ENCODE measurements at places on chromosomes 1 and 21.

DNA sequence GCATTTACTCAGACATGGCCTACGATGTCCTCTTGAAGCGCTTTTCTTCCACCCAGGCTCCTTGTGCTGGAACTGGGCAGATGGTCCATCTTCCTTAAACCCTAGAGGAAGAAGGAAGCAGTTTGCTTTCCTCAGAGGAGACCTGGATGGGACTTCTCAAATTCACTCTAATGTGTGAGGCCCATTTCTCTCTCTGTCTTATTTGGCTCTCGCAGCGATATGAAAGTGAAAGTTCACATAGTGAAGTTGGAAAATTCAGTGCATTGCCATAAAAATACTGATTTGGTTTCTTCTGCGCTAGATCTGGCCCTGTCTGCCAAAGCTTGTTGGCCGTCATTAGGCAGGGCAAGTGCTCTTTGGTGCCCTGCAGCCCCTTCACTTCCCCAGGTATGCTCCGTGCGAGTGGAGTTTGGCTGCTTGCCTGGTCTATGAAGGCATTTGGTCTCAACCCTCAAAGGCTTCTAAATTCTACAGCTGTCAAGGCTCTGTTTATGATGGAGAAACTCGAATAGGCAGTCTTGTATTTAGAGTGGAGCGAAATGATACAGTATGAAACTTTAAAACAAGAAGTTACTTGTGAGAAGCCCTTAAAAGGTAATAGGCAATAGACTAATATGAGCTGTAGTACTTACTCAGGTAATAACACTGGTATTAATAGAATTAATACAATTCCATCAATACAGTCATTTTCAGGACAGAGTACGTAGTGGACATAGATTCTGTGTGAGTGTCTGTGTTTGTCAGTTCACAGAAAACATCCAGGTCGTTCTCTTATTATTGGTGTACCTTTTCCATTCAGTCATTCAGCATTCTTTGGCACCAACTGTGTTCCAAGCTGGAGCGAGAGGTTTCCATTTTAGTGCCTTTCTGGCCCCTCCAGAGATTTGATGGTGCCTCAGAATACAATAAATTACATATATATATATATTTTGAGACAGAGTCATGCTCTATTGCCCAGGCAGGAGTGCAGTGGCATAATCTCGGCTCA is 20.5 kb downstream of the SZRD1 start:
- no peak for DNase-seq

GRCh38 chr1:16171314-16172151 is 15.7 kb upstream of the EPHA2 start:
- DNase-seq = no peak

DNA sequence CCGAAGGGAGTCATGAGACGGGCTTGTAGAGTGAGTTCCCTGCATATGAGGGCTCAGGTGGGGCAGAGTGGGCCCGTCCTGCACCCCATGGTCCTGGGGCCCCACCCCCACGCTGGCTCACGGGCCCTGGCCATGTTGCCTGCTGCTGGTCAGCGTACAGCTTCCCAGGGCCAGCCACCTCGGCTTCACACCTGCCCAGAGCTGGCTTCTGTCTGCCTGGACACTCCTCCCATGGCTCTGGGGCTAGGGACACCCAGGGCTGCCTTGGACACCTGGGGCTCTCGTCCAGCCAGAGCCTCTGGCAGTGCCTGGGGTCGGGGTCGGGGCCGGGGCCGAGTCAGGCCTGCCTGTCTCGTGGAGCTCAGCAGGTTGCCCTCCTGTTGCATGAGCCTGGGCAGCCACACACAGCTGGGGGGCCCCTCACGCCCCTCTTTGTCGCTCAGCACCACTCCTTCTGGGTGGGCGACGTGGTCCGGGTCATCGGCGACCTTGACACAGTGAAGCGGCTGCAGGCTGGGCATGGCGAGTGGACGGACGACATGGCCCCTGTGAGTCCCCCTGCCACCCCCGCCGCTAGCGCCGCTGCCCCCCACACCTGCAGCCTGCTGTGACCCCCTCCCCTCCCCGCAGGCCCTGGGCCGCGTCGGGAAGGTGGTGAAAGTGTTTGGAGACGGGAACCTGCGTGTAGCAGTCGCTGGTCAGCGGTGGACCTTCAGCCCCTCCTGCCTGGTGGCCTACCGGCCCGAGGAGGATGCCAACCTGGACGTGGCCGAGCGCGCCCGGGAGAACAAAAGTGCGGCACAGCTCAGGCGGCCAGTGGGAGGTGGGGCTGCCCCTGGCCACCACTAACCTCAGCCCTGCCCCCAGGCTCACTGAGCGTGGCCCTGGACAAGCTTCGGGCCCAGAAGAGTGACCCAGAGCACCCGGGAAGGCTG is 5.5 kb upstream of the MMP23B start:
- DNase-seq = no peak

DNA sequence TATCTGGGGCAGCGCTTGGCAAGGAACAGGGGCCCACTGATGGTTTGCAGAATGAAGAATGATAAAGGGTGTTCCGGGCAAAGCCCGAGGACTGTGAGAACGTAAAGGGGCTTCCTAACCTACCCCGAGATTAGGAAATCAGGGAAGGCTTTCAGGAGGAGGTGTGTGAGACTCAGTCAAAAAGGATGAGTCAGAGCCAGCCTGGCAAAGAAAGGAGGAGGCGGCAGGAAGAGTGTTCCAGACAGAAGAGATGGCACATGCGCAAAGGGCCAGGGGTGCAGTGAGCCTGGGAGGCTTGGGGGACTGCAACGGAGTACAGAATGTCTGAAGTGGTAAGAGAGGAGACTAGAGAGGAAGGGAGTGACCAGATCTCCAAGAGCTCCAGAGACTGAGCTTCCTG is 70.3 kb downstream of the RAP1GAP start:
- no peak for DNase-seq

DNA sequence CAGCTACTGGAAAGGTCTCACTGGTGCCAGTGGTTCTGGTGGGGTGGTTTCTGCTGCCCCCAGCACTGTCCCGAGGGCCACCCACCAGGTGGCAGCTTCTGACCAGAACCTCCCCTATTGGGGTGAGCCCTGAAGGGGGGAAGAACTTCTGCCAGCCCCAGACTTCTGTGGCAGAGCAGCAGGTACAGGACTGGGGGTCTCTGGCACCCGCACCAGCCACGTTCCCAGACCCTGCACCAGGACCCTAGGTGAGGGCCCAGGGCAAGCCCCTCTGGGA is 1.6 kb downstream of the PUSL1 start:
- no peak for DNase-seq

- no peak for DNase-seq
Measured at GRCh38 chr1:50521703-50522102, 98.5 kb upstream of the DMRTA2 start.

GRCh38 chr1:17032741-17033140 is 21.0 kb upstream of the ATP13A2 start:
- no peak for DNase-seq

DNA sequence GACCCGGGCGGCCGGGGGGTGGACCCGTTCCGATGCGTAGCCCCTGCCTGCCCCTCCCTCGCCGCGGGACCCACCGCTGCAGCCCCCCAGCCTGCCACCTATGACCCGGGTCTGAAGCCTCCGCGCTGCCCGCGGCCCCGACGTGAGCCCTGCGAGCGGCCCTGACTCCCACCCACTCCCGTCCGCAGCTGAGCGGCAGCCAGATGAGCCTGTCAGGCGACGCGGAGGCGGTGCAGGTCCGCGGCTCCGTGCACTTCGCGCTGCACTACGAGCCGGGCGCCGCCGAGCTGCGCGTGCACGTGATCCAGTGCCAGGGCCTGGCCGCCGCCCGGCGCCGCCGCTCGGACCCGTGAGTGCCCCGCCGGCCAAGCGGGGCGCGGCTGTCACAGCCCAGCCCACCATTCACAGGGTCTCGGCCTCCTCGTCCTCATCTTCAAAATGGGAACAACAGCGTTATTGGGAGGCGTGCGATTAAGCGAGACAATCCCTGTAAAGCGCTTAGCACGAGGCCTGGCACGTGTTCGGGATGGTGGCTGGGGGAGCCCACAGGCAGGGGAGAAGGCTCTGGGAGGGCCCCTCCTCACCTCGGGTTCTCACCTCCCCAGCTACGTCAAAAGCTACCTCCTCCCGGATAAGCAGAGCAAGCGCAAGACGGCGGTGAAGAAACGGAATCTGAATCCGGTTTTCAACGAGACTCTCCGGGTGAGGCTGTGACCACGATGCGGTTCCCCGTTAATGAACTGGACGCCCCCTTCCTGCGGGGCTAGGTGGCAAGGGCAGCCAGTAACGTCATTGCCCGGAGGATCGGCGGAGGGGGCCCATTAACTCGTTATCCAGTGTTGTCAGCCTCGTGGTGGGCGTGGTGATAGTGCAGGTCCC is 8.2 kb downstream of the SYTL1 start:
- no peak for DNase-seq

DNA sequence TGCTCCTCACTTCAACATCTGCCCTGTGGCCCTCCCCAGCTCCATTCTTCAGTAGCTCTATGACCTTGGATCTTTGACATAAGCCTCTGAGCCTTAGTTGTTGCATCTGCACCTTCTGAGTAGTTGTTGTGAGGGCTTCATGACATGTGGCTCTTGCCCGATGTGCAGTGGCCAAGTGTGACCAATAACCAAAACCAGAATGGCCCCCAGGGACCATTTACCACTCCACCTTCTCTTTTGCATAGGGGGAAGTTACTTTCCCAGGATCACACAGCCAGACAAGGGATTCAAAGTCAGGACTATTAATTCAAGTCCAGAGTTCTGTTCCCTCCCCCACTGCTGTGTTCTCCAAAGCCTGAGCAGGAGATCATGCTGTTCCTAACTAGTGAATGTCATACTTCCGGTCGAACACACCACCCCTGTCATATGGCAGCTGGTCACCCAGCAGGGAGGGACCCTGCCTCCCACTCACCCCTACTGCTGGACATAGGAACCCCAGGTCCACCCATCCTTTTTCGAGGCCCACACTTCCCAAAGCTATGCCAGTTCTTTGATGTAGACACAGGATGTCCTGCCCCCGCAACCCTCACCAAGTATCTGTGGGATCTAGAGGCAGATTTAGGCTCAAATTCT is 4.0 kb downstream of the FGR start:
- DNase-seq = no peak

DNA sequence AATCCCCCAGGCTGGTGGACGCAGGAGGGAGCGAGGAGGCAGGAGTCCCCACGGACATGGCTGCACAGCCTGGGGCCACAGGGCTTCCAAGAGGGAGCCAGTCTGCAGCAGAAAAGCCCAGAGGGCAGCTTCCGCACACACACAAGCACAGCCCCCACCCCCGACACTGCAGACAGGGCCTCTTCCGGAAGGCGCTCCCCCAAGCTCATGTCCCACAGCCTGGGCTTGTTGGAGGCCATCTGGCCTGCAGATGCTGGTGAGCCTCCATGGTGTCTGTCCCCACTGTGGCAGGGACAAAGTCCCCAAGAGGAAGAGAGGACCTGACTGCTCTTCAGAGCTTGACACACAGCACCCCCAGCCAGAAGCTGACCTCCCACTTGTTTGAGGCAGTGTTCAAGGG is 13.4 kb upstream of the KIAA1614 start:
- no peak for DNase-seq

DNA sequence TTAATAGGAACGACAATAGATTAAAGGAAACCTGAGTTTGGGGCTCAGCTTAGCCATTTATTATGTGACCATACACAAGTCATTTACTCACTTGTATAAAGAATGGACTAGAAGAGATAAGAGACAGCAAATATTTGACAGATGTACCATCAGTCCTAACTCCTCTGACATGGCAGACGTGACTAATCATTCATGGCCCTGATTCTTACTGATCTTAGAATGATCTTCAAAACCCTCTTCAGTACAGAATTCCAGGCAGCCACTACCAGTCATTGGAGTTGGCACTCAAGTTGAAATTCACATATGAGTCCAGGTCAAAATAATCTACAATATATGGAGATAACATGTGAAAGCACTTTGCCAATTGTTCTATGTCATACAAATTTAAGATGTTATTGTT is 21.0 kb upstream of the POU2F1 start:
- DNase-seq = no peak

DNA sequence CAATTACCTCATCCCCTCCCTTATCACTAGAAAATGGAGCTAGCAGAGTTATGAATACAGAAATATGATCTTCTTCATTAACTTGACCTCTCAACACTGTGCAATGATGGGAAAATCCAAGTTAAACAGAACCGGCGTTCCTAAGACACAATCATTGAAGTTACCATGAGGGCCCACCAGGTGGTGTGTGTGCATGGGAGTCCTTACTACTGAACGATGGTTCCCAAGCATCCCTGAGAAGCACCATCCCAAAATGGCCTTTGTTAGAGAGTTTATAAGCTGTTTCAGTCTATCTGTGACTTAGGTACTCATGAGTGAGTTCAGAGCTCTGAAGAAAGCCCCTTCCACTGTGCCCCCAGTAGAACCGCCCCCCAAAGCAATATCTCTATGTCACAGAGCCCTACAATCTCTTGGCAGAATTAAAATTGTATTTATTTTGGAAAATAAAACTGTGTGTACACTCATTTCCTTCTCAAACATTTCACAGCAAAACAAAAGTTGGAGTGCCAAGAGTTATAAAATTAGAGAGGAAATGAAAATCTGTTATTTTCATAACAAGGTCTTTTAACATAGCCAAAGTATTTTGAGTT is 56.8 kb downstream of the PLD5 start:
- DNase-seq = no peak

DNA sequence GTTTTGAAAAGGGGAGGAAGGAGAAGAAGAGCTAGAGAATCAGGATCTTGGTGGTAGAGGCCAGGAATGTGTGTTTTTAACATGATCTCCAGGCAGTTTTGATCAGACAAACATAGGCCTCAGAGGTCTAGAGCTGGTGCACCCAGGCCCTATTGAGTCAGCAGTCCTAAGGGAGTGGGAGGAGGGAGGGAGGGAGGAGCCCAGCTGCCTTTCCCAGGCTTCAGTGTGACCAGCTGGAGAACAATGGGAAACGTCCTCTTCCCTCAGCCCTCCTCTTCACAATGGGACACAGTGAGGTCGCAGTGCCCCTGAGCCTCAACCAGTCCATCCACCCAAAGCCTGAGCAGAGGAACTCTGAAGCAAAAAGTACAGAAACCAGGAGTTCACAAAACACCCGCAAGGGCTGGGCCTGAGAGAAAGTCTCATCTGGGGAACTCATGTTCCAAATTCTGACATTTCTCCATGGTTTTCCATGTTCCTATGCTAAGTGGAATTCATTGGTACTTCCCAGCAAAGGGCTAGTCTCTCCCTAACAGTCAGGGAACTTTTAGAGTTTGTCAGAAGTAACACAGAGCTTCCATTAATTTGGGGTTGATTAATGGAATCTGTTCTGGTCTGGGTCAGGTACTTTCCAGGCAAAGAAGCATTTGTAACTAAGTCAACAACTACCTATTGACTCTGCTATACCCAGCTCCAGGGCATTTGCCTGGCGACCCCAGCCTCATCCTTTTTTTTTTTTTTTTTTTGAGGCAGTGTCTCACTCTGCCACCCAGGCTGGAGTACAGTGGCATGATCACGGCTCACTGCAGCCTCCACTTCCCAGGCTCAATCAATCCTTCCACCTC is 37.5 kb downstream of the ELAPOR1 start:
- no peak for DNase-seq

- DNase-seq = no peak
Measured at GRCh38 chr1:204925701-204926100, 55.0 kb downstream of the NFASC start.

- DNase-seq = no peak
Measured at GRCh38 chr1:220195701-220196100, 76.6 kb downstream of the RAB3GAP2 start.

Measured in activated CD4-positive, alpha-beta T cell treated with anti-CD3 and anti-CD28 coated beads, Interleukin-2, amount 50 U/mL, for 4 hours (primary cell).